AG10803 (cell line): ENCODE measurements at places on chromosomes 2 and 18.

GRCh38 chr2:111157071-111157661 lies 36.5 kb downstream of the BCL2L11 start:
- no peak for DNase-seq

DNA sequence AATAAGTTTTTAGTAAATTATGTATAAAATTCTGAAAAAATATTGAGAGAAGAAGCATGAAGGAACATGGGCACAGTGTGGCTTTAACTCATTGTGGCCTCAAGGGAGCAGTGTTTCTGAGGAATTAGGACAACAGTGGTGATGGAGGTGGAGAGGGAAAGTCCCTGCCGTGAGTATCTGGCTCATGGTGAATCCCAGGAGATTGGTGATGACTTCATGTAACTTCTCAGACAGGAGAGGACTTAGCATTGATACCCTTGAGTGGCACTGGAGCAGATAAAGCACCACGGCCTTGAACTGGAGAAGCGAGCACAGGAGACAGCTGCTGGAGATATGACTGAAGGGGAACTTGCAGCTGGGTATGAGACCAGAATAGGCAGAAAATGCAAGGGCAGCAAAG lies 35.0 kb upstream of the LRP1B start:
- DNase-seq = peak; percentile 20

- no peak for DNase-seq
Measured at GRCh38 chr2:157228946-157229345, 28.6 kb upstream of the GALNT5 start.

DNA sequence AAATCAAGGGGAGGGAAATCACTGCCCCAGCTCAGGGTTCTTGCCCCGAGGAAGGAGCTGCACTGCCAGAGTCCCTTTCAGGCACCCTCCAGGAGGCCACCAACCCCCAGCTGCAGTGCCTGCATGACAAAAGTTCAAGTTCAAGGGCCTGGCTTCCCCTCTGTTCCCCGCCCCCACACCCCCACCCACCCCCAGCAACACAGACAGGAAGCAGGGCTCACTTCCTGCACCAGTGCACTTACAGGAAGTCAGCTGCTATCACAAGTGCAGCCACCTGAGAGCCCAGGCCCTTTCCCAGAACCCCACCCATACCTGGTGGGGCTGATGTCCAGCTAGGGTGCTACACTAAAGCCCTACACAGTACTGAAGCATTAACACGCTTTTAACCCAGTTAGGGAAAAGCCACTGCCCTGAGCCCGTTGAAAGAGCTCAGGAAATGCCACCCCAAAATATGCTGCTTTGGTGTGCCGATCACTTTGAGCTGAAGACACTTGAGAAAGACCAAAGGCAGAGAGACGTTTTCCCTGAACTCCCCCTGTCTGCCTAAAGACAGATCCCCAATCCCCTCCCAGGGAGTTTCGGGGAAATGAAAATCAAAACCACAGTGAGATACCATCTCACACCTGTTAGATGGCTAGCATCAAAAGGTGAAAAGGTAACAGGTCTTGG lies 109.9 kb upstream of the CAB39 start:
- no peak for DNase-seq

DNA sequence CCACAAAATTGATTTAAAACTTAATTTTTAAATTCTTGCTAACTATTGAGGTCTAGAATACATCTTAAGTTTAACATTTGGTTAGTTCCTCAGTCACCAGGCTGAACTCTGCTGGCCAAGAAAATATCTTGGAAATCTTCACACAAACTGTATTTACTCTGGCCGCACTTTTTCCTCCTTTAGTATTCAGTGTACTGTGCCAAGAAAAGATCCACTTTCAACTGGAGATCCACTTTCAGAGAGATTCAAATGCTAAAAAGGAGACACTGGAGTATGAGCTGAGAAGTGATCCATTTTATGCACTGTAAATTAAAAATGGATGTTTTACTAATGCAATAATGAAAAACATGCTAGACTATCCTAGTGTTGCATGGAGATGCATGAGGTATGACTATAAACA lies 98.1 kb downstream of the ANTXR1 start:
- DNase-seq = no peak

DNA sequence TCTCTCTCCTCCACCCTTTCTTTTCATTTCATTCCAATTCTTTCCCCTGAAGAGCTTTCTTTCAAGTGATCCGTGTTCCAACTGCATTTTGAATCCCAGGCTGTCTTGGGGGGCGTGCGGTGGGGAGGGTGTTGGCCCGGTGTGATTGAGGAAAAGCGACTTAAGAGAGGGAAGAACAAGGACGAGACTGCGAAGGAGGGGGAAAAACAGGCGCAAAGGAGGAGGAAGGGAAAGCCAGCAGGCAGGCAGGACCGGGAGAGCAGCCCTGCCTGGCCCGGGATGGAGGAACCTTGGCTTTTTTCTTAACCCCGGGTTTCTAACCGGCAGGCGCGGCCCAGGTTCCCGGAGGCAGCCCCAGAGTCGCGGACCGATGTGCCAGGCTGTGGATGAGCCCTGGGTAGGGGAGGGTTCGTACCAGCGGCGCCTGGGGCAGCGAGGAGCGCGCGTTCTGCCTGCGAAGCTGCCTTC lies 1.3 kb downstream of the ADCYAP1 start:
- DNase-seq = no peak

DNA sequence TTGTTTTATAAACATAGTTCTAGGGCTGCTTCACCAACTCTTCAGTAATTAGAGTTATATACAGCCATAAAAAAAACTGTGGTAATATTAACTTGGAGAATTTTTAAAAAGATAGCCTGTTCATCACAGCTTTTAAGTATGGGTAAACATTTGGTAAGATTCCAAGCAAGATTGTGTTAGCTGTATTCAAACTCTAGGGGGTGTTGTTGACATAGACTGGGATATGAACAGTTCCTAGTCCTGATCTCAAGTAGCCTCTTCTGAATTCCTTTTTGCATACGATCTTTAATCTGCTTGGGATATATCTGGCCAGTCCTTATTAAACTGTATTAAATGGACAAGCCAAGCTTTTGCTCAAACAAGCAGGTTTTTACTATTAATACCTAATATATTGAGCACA lies 13.4 kb downstream of the NOP58 start:
- peak; percentile 75 for DNase-seq

- DNase-seq = no peak
Measured at GRCh38 chr18:58611395-58612131, 17.3 kb downstream of the ALPK2 start.

DNA sequence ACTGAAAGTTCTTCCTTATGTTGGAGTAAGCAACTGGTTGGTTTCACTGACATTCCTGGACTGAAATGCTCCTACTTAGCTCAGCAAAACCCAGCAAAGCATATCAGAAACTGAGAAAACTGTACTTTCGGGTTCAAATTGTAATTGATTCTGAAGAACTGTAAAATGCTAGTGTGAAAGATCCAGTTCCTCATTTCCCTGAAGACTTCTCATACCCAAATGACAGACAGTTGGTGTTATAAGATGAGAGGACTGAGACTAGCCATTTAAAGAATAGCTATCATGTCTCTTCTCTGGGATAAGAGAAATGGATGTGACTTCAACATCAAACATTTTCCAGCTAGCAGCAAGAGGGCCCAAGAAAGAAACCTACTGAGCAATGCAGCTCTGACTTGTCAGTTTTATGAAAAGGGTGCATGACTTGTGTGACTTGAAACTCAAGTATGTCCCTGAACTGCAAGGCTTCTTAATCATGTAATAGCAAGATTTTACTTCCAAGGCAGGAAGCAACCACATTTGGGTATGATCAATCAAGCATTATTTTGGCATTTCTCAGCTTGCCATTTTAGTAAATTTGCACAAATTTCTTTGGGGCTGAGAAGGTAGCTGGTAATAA lies 420.3 kb upstream of the MMADHC start:
- DNase-seq = peak; percentile 20
